ENCODE measurements at places on chromosomes 6 and 20.

DNA sequence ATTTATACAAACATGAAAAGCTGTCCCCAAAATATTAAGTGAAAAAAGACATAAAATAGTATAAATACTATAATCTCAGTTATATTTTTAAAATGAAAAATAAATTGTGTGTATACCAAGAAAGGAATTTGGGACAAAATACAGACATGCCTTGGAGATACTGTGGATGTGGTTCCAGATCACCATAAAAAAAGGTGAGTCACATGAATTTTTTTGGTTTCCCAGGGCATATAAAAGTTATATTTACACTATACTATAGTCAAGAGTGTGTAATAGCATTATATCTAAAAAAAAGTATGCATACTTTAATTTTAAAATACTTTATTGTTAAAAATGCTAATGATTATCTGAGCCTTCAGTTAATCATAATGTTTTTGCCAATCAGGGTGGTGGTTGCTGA, 17.4 kb upstream of the SDHAF4 start:
- DNase-seq, result no peak

GRCh38 chr20:48214601-48215000, 429.3 kb upstream of the SULF2 start:
- DNase-seq, result no peak

DNA sequence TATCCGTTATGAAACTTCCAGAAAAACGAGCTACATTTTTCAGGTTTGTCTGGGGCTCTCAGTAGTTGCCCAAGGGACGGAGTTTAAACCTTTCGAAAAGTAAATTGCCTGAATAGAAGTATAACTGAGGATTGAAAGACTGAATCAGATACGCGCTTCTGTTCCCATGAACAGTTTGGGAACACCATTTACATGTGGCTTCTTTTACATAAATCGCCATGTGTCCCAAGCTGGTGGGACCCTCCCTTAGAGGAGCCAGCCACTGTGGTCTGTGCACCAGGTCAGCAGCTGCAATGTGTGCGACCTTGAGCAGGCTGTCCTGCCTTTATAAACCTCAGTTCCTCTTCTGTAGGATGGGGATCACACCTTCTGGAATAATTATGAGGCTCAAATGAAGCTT, 11.0 kb downstream of the ENTPD6 start:
- DNase-seq, result no peak

- no peak for DNase-seq
Measured at GRCh38 chr6:162230147-162230752, 497.3 kb downstream of the PRKN start.

GRCh38 chr20:11799281-11799684, 118.4 kb upstream of the BTBD3 start:
- no peak for DNase-seq

- DNase-seq, result no peak
Measured at GRCh38 chr20:37378420-37378784, 32.5 kb downstream of the SRC start.

GRCh38 chr6:29553268-29554057, 6.1 kb downstream of the UBD start:
- DNase-seq, result no peak

- DNase-seq, result no peak
Measured at GRCh38 chr6:107421696-107422256, 37.6 kb downstream of the PDSS2 start.

DNA sequence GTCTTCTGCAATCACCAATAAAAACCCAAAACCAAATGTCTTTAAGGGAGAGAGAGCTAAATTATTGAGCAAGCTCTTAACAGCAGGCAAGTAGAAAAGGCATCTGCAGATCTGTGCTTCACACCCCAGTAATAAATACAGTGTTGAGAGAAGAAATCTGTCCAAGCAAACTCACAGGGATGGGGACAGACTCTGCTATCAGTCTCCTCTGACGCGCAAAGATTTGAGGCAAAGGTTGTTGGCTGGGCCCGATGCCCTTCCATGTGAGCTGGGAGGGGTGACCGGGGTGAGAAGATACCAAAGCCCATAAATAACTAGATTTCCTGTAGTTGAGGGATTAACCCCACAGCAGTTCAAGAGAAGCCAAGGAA, 315.2 kb upstream of the SOX4 start:
- no peak for DNase-seq

GRCh38 chr20:16714751-16715150, 15.1 kb upstream of the SNRPB2 start:
- DNase-seq, result no peak

DNA sequence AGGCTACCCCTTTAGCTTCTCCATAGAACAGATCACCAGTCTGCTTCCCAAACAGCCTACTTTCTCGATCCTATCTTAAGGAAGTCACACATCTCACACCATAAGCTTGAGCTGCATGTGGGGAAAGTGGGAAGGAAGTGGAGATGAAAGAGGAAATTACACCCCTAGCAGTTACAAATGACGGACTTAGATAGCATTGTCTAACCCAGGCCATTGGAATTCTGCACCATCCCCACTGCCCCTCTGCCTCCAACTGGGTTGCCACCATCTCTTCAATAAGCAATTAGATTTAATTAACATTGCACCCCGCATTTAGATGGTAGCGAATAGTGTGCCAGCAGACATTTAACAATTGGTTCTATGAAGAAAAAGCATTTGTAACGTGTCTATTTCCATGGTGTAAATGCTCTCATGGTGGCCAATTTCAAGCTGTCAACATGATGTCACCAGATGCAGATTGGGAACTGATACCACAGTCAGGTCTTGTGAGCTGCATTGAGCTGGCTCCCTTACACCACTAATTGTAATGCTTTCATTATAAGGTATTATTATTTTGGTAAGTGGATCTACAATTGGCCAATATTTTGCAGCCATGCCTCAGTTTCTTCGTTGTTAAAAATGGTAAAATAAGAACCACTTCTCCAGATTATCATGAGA, 124.7 kb downstream of the CD24 start:
- DNase-seq, result no peak

- DNase-seq, result no peak
Measured at GRCh38 chr20:56423211-56423610, 11.2 kb downstream of the CASS4 start.

DNA sequence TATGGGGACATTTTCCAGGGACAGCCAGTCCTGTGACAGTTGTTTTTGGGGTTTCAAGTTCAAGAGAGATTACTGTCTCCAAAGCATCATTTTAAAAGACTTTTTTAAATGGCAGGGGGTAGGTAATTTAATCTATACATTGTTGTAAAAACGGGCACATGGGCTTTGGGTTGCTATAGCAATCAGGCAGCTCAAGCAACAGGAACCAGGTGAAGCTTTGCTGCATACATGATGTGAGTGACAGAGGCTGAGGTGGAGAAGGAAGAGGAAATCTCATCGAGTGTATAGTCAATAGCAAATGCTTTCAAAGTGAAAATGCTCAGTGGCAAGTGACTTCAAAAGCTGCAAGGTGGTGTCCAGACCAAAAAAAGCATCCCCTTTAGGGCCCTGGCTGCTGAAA, 277.4 kb upstream of the JAG1 start:
- DNase-seq, result no peak

GRCh38 chr20:19603376-19603750, 154.7 kb upstream of the RIN2 start:
- DNase-seq, result no peak

- no peak for DNase-seq
Measured at GRCh38 chr6:56659721-56660380, 17.2 kb upstream of the DST start.

- DNase-seq, result no peak
Measured at GRCh38 chr6:82413868-82414267, 50.3 kb downstream of the TPBG start.

DNA sequence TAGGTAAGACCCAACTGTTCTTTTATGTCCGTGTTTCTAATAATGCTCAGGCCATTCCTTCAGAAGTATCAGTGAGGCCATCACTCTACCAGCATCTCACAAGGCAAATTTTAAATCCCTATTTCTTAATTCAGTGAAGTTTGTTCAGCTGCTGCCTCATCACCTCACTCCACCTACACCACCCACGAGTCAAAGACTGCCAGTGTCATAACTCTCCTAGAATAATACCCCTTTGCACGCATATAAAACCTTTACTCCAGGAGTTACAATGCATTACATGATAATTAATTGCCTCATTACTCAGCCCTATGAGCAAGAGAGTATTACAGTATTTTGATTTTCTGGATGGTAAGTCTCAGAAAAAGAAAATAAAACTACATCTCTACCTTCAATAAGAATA, 793.6 kb downstream of the TFAP2A start:
- DNase-seq, result no peak

GRCh38 chr6:10991115-10991514, 53.0 kb downstream of the ELOVL2 start:
- DNase-seq, result no peak

- DNase-seq, result no peak
Measured at GRCh38 chr20:11717562-11717961, 200.1 kb upstream of the BTBD3 start.

- no peak for DNase-seq
Measured at GRCh38 chr20:59661153-59661552, 56.8 kb downstream of the PHACTR3 start.

GRCh38 chr6:137160763-137161162, 12.7 kb downstream of the IL22RA2 start:
- DNase-seq, result no peak

DNA sequence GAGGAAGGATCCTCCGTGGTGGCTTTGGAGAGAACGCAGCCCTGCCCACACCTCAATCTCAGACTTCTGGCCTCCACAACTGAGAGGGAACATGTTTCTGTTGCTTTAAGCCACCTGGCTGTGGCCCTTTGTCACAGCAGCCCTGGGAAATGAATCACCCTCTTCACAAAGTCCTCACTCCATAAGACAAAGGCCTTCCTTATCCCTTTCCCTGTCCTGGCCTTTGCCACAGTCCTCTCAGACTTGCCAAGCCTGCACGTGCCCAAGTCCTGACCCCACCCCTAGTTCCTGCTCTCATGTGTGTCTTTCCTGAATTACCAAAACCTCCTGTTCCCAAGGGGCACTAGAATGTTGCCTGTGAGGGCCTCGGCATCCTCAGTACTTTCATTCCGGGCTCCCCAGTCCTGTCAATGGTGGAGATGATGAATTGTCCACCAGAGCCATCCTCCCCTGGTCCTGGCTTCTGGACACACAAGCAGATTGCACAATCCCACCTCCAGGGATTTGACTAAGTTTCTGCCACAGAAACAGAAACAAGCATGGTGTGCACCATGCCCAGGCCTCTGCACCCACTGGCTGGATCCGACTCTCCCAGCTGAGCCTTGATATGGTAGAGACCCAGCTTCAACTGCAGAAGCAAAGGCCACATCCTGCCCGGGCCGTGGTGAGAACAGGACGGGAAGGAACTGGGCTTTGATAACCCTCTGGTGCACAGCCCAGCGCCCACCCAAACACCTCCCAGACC, 232.6 kb upstream of the PDE10A start:
- DNase-seq, result no peak

GRCh38 chr20:48760403-48760983, 67.3 kb downstream of the PREX1 start:
- DNase-seq, result no peak

GRCh38 chr6:34227761-34228421, 8.8 kb upstream of the HMGA1 start:
- DNase-seq, result no peak

DNA sequence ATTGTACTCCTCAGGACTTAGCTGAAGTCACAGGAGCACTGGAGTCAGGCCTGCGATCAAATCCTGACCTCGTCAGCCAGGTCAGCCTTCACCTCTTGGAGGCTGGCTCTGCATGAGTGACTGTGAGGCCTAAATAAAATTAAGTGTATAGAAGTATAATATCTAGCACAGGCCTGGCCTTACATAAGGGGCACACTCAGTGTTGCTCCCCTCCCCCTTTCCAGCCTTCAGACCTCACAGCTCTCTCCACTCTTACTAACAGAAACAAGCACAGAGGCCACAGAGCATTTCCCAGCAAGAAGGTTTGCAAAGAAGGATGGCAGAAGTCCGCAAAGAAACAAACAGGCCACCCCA, 84.8 kb downstream of the TRERF1 start:
- DNase-seq, result no peak

GRCh38 chr6:126167726-126168125, 172.2 kb upstream of the CENPW start:
- DNase-seq, result no peak

DNA sequence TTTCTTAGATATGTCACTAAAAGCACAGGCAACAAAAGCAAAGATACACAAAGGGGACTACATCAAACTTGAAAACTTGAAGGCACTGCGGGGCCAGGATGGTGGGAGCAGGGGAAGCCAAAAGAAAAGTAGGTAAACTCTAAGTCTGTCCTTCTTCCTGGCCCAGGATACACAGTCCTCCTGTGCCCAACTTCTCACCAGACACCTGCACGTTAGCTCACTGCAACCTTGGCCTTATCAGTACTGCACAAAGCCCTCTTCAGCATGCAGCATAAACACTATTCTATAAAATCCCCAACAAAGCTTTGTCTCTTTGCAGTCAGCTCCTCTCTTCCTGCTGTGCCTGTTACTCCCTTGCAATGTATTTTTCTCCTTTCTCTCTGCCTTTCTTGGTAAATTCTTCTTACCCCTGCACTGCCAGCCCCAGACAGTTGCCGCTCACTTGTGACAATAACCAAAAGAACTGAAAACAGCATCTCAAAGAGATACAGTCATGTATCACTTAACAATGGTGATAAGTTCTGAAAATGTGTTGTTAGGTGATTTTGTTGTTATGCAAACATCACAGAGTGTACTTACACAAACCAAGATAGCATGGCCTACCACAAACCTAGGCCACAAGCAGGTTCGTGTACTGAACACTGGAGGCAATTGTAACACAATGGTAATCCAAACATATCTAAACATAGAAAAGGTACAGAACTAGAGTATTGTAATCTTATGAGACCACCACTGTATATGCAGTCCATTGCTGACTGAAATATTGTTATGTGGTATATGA, 51.2 kb downstream of the NINL start:
- no peak for DNase-seq

All from hypothalamus (tissue), 51 donors.